ENCODE measurements at places on chromosomes 1 and 21. TPM values are rescaled to one million over a fixed set of nuclear protein-coding genes. Genes with fewer than 3 reads are reported as not detected.

GRCh38 chr1:231515748-231516147, 12.7 kb upstream of the TSNAX start:
- no peaks in the 10 kb centered on the region for H3K36me3 ChIP-seq
- H3K4me3 ChIP-seq = no peak overlapping the region
- peaks cover 10% of the 10 kb centered on the region for H3K4me1 ChIP-seq
- DNase-seq = no peak

- H3K36me3 ChIP-seq = no peaks in the 10 kb centered on the region
- H3K27me3 ChIP-seq = peaks cover 7% of the 10 kb centered on the region
- peak overlapping the region; percentile 93 for H3K27ac ChIP-seq
- H3K4me1 ChIP-seq = peaks cover 11% of the 10 kb centered on the region
- no peak for DNase-seq
Observed at GRCh38 chr1:159958719-159959380, 4.8 kb upstream of the SLAMF9 start.

DNA sequence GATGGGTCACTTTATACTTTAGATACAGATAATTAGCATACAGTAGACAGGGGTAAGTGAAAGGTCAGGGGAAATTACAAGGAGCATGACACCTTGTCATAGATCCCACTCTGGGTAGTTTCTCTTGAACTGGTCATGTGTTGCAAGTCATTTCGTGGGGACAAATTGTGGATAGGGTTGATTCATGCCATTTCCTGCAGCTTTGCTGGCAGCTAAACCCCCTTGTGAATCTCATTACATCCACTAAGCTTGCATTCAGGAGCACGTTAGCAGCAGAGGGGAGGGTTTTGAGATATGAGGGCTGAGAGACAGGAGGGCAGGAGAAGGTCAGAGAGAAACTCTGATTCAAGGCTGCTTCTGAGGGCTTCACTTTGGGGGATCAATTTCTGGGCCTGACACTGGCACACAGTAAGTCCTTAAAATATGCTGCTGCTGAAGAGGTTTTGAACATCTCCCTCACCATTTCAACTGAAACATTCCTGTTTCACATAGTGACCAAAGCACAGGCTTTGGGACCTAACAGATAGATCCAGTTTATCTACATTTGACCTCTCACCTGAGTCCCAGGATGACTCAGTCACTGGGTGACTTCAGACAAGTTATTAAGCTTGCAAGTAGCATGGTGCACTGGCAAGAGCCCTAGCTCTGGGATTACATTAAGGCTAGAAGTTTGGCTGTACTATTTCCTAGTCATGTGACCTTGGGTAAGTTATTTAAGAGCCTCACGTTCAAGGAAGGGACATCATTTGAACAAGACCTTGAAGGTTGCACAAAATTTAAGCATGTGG, 206.0 kb upstream of the USP24 start:
- H3K27me3 ChIP-seq = no peaks in the 10 kb centered on the region
- H3K4me1 ChIP-seq = peaks cover 35% of the 10 kb centered on the region
- H3K27ac ChIP-seq = no peak overlapping the region
- no peak overlapping the region for H3K4me3 ChIP-seq
- no peak for DNase-seq

DNA sequence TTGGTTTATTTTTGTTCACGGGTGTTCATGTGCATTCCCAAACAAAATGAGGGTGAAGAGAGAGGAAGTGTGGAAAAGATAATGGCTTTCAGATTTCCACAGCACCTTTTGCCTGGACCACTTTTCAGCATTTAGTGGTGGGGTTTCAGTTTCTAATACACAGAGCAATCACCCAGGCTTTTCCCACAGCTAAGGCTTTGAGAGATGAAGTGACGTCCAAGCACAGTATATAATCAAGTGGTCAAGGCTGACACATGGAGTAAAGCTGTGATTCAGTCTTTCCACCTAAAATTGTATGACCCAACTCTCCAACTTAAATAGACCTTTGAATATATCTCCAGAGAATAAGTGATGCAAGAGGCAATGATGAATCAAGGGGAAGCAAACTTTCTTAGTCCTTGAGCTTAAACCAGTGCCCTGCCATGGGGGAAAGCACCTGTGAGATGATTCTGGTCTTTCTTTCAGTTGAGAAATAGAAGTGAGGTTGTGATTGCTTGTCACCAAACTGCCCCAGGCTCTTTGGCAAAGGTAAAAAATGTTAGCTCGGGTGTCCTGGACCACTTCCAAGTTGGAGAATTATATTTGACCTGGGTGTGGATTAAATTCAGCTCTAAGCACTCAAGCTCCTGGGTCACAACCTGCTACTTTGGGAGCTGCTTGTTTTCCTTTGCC, 2.4 kb upstream of the PIK3R3 start:
- H3K4me3 ChIP-seq = no peak overlapping the region
- H3K4me1 ChIP-seq = peaks cover 36% of the 10 kb centered on the region
- no peaks in the 10 kb centered on the region for H3K36me3 ChIP-seq
- H3K27me3 ChIP-seq = peaks cover 5% of the 10 kb centered on the region
- H3K27ac ChIP-seq = peak overlapping the region; percentile 100
- no peak for DNase-seq

DNA sequence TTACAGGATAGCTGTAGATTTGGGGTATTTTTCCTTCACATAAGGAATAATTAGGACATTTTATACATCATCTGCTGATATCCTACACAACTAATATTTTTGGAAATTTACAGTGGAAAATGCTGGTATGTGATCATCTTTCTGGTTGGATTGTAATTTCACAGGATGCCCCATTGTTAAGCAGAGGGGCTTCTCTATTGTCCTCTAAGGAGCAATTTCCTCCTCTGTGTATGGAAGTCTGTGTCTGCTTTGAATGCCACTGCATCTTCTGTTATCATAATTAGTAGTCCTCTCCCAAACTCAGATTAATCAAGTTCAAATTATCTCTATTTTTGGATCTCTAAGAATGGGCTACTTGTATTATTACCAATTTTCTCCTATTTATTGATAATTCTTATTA, 988.1 kb upstream of the B3GALT2 start:
- no peak overlapping the region for H3K27ac ChIP-seq
- H3K36me3 ChIP-seq = no peaks in the 10 kb centered on the region
- H3K27me3 ChIP-seq = no peaks in the 10 kb centered on the region
- no peaks in the 10 kb centered on the region for H3K4me1 ChIP-seq

- H3K27ac ChIP-seq = no peak overlapping the region
- H3K4me3 ChIP-seq = no peak overlapping the region
- H3K27me3 ChIP-seq = no peaks in the 10 kb centered on the region
- peaks cover 16% of the 10 kb centered on the region for H3K4me1 ChIP-seq
- no peaks in the 10 kb centered on the region for H3K36me3 ChIP-seq
- no peak for DNase-seq
Observed at GRCh38 chr1:9873385-9873784, 36.7 kb downstream of the CTNNBIP1 start.

GRCh38 chr21:45341261-45341660, 53.6 kb upstream of the POFUT2 start:
- H3K27me3 ChIP-seq = no peaks in the 10 kb centered on the region
- DNase-seq = no peak
- H3K4me1 ChIP-seq = peaks cover 15% of the 10 kb centered on the region
- H3K36me3 ChIP-seq = no peaks in the 10 kb centered on the region

DNA sequence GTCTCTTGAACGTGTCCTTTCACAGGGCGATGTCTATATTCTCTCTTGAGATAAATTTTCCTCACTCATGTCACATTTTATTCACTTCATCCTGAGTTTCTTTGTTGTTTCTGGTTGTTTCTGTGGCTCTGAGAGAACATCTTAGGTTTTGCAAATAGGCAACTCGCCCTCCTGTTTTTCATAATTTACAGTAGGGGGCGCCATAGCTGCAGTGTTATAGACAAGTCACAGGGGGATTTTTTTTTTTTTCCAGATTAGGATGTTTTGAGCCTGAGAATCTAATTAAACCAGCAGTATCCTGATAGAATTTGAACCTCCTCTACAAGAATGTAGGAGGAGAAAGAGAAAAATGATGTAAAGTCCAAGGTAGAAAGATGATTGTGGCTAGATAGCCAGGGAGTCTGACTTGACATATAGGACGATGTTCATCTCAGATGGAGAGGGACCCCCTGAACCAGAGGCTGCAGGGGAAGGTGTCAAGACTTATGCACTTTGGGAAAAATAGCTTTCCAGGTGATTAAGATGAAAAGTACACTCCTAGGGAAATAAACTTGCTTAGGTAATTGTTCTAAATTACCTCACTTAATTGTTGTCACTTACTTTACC, 76.3 kb downstream of the ZP4 start:
- H3K27ac ChIP-seq = no peak overlapping the region
- no peaks in the 10 kb centered on the region for H3K4me1 ChIP-seq
- no peaks in the 10 kb centered on the region for H3K27me3 ChIP-seq

DNA sequence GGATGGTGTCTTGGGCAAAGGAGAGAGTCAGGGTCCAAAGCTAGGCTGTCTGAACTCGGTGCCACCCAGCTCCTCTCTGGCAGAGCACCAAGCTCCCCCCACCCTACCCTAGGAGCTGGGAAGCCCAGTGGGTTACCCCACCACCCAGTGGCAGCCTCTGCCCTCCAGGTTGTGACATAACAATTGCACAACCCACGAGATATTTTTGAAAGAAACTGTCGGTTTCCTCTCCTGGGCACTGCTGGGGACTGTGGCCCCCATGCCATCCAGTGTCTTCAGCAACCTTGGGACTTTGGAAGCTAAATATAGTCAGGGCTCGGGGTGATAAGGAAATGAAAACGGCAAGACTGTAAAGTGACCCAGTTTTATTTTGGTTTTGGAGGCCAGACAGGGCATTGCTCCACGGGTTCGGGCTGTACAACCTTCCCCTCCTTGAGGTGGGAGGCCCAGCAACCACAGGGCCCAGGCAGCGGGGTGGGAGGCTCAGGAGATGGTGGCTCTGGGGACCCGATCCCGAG, 1.4 kb downstream of the CITED4 start:
- peak overlapping the region; percentile 93 for H3K4me3 ChIP-seq
- H3K4me1 ChIP-seq = peaks cover 9% of the 10 kb centered on the region
- no peak for DNase-seq
- peak overlapping the region; percentile 92 for H3K27ac ChIP-seq
- H3K27me3 ChIP-seq = peaks cover 33% of the 10 kb centered on the region

DNA sequence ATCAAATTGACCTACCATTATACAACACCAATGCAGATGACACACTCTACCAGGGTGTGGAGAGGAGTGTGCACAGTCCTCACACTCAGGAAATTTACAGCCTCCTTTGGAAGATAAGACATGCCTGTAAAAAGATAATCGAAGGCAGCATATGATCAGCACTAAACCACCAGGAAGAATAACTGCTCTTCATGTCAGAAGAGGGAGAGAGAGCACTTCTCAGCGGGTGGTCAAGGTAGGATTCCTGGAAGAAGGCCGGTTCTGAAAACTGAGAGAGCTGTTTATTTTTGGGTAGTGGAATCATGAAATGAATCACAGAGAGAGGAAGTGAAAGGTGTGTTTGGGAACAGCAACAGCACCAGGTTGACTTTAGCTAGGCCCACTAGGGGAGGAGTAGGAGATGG, 14.0 kb upstream of the ZNF697 start:
- no peak overlapping the region for H3K4me3 ChIP-seq
- peaks cover 29% of the 10 kb centered on the region for H3K4me1 ChIP-seq
- no peak overlapping the region for H3K27ac ChIP-seq
- H3K27me3 ChIP-seq = no peaks in the 10 kb centered on the region

GRCh38 chr1:46242918-46243317, 4.6 kb upstream of the RAD54L start:
- DNase-seq = no peak
- H3K27me3 ChIP-seq = no peaks in the 10 kb centered on the region
- H3K4me1 ChIP-seq = peaks cover 9% of the 10 kb centered on the region
- no peaks in the 10 kb centered on the region for H3K36me3 ChIP-seq

DNA sequence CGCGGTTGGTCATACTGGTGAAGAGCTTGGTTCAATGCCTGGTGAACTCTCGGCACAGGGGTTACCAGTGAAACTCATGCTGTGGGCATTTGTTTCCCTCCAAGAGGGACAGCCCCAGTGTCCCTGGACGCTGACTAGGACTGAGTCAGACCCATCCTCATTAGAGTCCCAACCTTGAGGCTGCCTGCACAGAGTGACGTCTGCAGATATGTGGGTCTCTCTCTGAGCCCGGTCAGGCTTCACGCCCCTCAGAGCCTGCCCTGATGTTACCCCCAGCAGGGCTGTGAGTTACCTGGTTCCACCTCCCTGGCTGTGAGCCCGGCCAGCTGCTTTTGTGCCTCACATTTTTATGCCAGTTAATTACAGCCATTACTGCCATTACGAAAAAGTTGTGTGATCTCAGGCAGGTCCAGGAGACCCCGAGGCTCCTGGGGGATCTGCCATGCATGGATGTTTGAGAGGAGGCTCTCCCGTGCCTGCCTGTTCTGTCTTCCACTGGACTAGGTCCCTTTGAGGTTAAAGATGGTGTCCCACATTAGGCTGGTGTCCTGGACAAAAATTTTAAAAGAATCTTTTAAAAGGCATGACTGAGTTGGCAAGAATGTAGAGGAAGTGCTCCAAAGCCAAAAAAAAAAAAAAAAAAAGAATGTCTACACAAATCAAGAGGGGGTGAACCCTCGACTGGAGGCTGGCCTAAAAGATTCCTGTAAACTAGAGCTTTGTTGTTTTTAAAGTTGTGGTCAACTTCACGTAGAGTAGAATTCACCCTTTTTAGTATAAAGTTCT, 36.6 kb upstream of the PADI1 start:
- peaks cover 9% of the 10 kb centered on the region for H3K27me3 ChIP-seq
- no peak overlapping the region for H3K27ac ChIP-seq
- peaks cover 2% of the 10 kb centered on the region for H3K4me1 ChIP-seq
- no peak overlapping the region for H3K4me3 ChIP-seq

DNA sequence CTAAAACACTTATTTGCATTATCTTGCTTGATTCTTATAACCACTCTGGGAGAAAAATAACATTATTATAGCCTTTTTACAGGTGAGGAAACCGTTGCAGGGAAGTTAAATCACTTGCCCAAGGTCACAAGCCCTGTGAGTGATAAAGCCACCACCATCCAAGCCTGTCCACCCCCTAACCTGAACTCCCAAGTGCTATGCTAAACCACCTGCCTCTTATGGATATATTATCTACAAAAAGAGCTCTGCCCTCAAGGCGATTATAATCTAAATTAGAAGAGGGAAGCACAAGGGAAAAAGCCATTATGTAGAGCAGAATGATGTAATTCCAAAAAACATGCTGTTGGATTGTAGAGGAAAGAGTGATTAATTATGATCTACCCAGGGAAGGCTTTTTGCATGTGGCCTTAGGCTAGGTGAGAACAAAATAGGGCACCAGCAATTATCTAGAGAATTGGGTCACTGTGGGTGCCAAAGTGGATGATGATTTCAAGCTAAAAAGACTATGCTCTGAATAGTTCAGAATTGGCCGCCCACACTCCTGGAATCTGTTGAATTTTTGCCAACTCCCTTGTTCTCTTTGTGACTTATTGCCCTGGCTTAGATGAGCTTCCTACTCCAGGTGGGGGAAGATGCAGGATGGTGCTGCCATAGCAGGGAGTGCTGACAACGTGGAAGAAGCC, 205.3 kb downstream of the FGGY start:
- DNase-seq = no peak
- H3K4me1 ChIP-seq = peaks cover 55% of the 10 kb centered on the region

GRCh38 chr1:19946971-19947370, 23.6 kb upstream of the PLA2G2E start:
- no peak overlapping the region for H3K27ac ChIP-seq
- H3K36me3 ChIP-seq = no peaks in the 10 kb centered on the region
- DNase-seq = no peak
- H3K4me1 ChIP-seq = no peaks in the 10 kb centered on the region

GRCh38 chr1:193104502-193104906, 710 bp downstream of the GLRX2 start:
- no peak for DNase-seq
- H3K27ac ChIP-seq = peak overlapping the region; percentile 91

The LRRC41 gene
- total RNA-seq = 89.9 TPM

The DIO1 gene
- 4.1 TPM for total RNA-seq

The CLCA4 gene
- 0.10 TPM for total RNA-seq

The ARHGEF19 gene
- 20.2 TPM for total RNA-seq

The CELA3B gene
- not detected for total RNA-seq

The CXADR gene
- total RNA-seq = 52.1 TPM

All from type B pancreatic cell (in vitro differentiated cells).